Neural progenitor cell (in vitro differentiated cells): ENCODE measurements at places on chromosomes 6 and 20. TPM values are rescaled to one million over a fixed set of nuclear protein-coding genes. Genes with fewer than 3 reads are reported as not detected.

- no peak for DNase-seq
Observed at GRCh38 chr6:145736661-145737144, 1.4 kb upstream of the EPM2A start.

GRCh38 chr20:9495701-9496100 is 18.7 kb upstream of the LAMP5 start:
- DNase-seq: no peak

DNA sequence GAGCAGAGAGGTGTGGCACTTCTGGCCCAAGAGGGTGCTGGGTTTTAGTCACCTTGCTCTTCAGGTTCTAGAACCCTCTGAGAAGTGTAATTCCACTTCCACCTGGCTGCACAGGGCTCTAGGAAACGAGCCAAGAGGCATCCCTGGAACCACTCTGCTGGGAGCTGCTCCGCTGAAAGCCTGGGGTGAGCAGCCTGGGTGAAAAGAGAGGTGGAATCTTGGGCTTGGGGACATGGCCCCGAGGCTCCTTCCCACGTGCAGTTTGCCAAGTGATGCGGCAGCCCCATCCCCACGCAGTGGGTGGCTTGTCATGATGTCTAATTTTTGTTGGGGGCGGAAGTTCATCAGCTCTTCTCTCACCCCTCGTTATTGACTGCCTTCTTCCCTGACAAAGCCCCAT is 32.8 kb downstream of the PPP1R16B start:
- no peak for DNase-seq

DNA sequence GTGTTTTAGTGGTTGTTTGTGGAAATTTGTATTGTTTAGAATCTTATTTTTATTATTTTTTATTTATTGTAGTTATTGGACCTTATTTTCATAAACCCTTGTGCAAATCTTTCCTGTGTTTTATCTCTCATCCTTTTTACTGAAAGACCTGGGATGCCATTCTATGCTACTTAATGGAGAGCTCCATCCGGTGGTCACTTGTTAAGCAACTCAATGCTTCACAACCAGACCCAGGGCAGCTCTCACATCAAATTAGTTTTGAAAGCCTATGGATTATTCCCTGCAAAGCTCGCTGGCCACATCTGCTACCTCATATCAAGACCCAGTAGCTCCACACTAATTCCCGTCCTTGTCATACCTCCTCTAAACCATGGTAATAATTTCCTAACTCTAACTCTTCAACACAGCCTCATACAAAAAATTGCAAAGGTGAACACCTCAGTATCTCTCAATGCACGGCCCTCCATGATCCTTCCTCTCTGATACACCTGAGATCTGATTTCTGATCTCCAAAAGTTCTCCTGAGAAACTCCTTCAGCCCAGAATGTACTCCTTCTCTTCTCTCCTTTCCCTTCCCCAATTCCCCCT is 296.6 kb upstream of the MANEA start:
- DNase-seq: peak; percentile 79

Gene EYA2
- 1.8 and 2.1 TPM in 2 replicates for total RNA-seq

- peak; percentile 39 for DNase-seq
Observed at GRCh38 chr6:26232940-26233648, 131.9 kb upstream of the BTN3A2 start.

GRCh38 chr6:136921381-136921935 is 643 bp upstream of the SLC35D3 start:
- peak; percentile 60 for DNase-seq

GRCh38 chr6:90393232-90393884 is 96.7 kb upstream of the BACH2 start:
- peak; percentile 76 for DNase-seq

Gene SIRPA
- 5.1 and 7.8 TPM in 2 replicates for total RNA-seq

Gene RAET1L
- total RNA-seq: not detected in 2 replicates

Gene BMP7
- 11.2 and 31.1 TPM in 2 replicates for total RNA-seq

Gene HLA-DMB
- total RNA-seq: 4.3 and 4.5 TPM in 2 replicates

DNA sequence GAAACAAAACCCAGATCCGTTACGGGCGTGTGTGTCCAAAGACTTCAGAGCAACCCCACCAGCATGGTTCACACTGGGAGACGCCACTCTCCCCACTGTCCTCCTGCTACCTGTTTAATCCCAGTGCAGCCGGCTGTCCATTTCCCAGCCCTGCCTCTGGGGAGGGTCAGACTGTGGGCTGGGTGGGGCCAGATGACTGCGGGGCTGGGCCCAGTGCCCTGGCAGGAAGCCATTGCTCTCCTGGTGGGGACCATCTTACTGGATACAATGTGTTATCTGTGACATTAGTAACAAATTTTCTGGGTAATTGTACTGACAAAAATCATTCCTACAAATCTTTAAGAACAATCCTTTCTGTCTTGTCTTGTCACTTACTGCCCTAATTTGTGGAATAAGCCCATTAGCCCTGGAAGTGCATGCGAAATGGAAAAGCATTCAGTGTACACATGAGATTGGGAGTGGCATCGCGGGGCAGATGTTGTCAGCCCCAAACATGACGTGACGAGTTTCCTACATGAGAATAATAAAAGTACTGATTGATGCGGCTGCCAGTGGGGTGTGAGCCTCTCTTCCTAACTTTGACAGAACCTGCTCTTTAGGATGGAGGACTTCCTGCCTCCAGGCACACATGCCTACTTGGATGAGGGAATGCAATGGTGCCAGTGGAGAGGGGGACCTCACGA is 37.9 kb upstream of the PCMTD2 start:
- no peak for DNase-seq

Gene SCGN
- total RNA-seq: not detected in 2 replicates

GRCh38 chr6:169857343-169858292 is 106.2 kb downstream of the ERMARD start:
- no peak for DNase-seq

- DNase-seq: no peak
Observed at GRCh38 chr6:143594647-143595046, 83.1 kb upstream of the PHACTR2 start.

- no peak for DNase-seq
Observed at GRCh38 chr6:13295576-13295975, 32.8 kb downstream of the TBC1D7 start.

DNA sequence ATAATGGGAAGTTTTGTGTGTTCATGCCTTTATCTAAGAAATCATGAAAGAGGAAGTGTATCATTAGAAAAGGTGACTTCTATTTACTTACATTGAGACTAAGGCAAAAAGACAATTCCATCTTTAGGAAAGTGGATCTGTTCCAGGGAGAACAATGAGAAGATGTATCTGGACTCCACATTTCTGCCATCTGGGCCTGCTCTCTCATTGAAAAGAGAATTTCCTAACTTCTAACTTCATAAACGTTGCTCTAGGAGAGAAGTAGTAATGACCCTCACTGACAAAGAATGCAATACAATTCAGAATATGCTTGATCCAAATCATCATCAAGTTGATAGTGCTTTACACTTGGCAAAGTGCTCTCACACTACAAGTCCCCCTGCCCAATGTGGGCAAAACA is 294.2 kb downstream of the OGFRL1 start:
- no peak for DNase-seq

DNA sequence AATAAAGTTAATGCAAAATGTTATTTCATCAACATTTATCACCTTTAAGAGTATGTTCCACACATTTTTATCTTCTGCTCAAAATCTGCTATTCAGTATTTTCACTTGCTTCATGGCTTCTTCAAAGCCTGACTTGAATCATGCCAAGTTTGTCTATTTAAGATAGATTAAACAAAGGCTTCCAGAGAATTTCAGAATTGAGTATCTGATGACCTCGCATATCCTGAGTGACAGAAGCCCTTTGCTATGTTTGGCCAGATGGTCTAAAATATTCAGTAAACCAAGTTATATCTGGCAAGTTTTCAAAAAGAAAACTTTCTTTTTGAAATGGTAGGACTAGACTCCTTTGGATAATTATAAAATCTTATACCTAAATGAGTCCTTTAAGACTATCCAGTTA is 348.9 kb upstream of the KCNQ5 start:
- no peak for DNase-seq

Gene C2
- total RNA-seq: 1.1 and 1.4 TPM in 2 replicates

DNA sequence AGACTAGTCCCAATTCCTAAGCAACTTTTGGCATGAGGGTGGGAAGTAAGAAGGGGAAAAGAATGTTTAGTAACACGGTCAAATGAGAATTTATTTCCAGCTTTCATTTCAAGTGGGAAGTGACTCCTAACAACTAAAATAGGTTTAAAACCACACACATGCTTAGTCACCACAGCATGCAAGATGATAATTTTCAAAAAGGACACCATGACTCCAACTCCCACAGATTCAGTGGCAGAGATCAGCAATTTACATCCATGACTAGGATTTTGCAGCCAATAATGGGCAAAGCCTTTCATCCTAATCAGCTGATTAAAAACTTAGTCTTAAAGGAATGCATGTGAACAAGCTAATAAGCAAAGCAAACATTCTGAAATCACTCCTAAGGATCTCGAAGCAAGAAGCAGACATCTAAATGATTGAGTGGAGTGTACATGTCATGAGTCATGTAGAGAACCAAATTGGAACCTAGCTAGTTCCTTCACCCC is 48.1 kb upstream of the GCLC start:
- no peak for DNase-seq

DNA sequence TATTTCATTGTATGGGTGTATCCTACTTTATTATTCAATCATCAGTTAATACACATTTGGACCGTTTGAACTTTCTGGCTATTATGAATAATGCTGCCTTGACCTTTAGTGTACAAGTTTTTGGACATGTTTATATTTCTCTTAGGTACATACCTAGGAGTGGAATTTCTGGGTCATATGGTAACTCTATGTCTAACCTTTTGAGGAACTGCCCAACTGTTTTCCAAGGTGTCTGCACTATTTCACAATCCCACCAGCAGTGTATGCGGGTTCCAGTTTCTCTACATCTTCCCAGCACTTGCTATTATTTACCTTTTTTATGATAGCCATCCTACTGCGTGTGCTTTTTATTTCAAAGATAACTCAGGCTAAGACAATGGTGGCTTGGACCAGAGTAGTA is 14.3 kb upstream of the SLC13A3 start:
- no peak for DNase-seq

GRCh38 chr6:21496196-21496595 is 97.4 kb upstream of the SOX4 start:
- peak; percentile 14 for DNase-seq

Gene RBBP8NL
- 0.03 TPM in 1 of 2 replicates, not detected in the other for total RNA-seq

Gene NKAIN2
- total RNA-seq: 0.37 and 0.45 TPM in 2 replicates

- DNase-seq: peak; percentile 11
Observed at GRCh38 chr6:9507136-9507895, 907.6 kb downstream of the TFAP2A start.

Gene PNLDC1
- 0.06 TPM in 1 of 2 replicates, not detected in the other for total RNA-seq

- peak; percentile 46 for DNase-seq
Observed at GRCh38 chr20:50655311-50655880, 35.9 kb downstream of the RIPOR3 start.

- no peak for DNase-seq
Observed at GRCh38 chr6:54856129-54856528, 9.6 kb downstream of the FAM83B start.

DNA sequence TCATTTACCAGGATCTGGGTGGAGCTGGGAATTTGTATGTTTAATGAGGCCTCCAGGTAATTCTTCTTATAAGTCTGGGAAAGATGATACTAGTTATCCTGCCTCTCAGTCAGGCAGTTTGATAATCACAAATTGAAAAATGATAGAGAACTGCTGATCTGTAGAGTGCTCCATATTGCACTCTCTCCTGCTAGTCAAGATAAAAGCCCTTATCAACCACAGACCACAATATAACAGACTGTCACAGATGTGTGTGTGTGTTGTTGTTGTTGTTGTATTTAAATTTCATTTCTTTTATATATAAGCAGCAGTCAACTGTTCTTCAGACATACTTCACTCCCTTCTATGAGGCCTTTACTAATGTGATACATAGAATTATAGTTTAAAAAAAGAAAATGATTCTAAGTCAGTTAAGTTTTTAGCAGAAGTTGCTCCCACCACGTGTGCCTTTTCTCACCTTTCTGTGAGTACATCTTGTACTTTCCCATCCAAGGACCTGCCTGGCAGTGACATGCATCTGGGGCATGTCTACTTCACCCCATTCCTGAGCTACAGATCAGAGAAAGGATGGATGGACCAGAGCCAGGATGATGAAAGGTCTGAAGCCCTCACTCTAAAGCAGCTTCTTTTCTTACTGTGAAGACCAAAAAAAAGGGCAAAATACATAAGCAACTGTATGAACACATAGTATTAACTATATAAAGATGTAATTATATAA is 29.8 kb downstream of the TENT5A start:
- no peak for DNase-seq

DNA sequence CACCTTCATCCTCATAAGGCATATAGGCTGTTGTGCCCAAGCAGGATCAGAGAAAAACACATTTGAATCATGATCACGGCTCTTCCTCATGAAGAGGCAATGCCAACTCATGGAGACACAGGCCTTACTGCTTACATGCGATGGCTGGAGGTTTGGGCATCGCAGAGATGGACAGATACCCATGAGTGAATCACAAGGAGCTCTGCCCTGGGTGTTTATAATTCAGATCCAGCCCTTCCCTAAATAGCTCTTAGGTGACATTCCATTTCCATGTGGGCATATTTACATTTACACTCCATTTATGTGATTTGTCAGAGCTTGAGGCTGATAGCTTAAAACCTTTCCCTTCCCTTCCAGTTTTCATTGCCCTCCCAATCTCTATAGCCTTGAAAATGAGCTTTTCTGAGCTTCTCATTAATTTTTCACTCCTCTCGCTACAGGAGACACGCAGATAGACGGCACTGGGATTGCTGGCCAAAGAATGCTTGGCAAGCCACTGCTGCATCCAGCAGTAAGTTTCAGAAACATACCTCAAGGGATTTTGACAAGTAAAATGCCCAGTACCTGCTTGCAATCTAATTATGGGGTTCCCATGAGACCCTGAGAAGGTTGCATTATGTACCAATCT is 249.1 kb downstream of the TBC1D7 start:
- DNase-seq: no peak

Gene TFAP2B
- 0.15 TPM in 1 of 2 replicates, not detected in the other for total RNA-seq

DNA sequence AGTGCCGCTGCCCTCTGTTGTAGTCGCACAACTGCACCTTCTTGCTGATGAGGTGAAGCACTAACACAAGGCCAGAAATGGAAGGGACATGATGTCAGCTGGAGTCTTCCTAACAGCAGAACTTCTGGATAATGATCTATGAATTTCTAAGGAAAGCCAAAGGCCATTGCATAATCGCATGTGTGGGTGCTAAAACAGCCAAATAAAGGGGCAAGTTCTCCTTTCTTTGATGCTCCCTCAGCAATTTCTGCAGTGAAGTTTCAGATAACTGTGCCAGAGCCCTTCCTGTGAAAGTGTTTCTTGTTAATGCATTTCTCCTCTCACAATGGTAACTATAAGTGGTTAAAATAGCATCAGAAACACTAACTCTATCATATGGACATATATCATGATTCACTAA is 8.0 kb upstream of the F13A1 start:
- DNase-seq: no peak

Gene SPEF1
- 0.34 and 1.2 TPM in 2 replicates for total RNA-seq
